ENCODE measurements at places on chromosomes 6 and 20. TPM values are rescaled to one million over a fixed set of nuclear protein-coding genes. Genes with fewer than 3 reads are reported as not detected.

Gene TRIM31
- not detected for total RNA-seq

Gene ZNF343
- total RNA-seq = 6.9 TPM

DNA sequence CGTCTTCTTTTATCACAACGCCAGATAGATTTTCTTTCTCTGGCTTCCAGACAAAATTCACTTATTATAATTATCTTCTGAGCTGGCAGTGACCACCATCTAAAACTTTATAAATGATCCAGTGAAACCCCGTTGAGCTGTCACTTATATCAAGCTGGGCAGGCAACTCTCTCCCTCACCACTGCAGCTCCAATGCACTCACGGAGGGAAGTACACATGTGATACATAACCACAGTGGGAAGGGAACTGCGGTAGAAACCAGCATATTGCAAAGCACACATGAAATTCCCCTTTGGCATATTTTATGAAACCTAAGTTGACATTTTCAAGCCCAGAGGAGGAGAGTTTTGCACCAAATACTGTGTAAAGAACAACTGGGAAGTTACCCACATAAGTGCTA is 536.9 kb downstream of the HACE1 start:
- H3K27me3 ChIP-seq = no peaks in the 10 kb centered on the region
- DNase-seq = no peak
- H3K4me3 ChIP-seq = no peak overlapping the region
- H3K4me1 ChIP-seq = no peaks in the 10 kb centered on the region
- no peaks in the 10 kb centered on the region for H3K36me3 ChIP-seq

DNA sequence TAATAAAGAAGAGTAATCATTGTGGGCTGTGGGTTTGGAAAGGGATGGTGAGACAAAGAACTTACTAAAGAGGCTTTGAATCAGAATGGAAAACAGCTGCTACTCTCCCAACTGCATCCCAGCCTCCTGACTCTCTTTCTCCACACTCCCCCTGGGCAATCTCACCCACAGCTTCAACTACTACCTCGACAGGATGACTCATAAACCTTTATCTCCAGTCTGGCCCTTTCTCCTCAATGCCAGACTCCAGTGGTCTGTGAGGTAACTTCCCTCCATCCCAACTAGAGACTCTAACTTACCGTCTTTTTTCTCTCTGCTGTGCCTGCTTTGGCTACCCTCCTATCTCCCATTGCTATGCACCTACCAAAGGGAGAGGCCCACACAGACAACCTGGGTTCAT is 135.3 kb upstream of the RREB1 start:
- DNase-seq = no peak
- H3K27me3 ChIP-seq = no peaks in the 10 kb centered on the region
- no peaks in the 10 kb centered on the region for H3K36me3 ChIP-seq
- no peak overlapping the region for H3K4me3 ChIP-seq
- no peak overlapping the region for H3K27ac ChIP-seq

GRCh38 chr6:111984081-111984480 is 69.8 kb upstream of the CCN6 start:
- no peaks in the 10 kb centered on the region for H3K36me3 ChIP-seq
- no peak overlapping the region for H3K4me3 ChIP-seq
- H3K27ac ChIP-seq = no peak overlapping the region
- no peak for DNase-seq
- H3K27me3 ChIP-seq = no peaks in the 10 kb centered on the region
- H3K4me1 ChIP-seq = peaks cover 24% of the 10 kb centered on the region

DNA sequence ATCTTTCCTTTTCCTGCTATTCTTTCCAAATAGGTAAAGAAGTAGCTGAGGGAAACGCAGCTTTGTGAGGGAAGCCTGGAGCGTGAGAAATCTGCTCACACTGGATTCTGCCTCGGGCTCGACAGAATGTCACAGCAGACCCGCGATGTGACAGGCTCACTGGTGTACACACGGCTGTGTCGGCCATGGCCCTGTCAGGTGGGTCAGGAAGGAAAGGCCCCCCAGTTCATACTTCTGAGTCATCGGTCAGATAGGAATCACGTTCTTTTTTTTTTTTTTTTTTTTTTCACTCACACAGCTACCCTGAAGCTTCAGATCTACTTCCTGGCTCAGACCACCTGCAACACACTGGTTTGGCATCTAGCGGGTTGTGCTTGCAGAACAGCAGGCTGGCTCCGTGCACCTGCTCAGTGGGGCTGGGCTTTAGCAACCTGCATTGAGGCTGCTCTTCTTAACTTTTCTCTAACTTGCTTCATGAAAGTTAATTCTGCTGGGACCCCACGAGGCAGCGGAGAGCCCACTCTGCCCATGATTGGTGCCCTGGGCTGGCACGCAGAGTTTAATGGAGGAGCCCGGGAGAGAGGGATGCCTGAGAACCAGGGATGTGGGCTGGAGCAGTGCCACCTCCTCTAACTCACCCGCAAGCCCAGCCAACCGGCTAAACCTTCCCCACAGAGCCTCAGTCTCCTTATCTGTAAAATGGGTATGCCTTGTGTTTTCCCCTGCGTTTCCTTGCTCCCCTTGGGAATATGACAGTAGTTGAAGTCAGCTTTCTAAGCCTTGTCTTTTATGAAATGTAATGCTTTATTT is 61.5 kb upstream of the FNDC1 start:
- no peak overlapping the region for H3K4me3 ChIP-seq
- DNase-seq = no peak
- peaks cover 30% of the 10 kb centered on the region for H3K4me1 ChIP-seq
- no peaks in the 10 kb centered on the region for H3K27me3 ChIP-seq

All from SJSA1 (cell line).